ENCODE measurements at places on chromosomes 4 and X. TPM values are rescaled to one million over a fixed set of nuclear protein-coding genes. Genes with fewer than 3 reads are reported as not detected.

ENPP6 gene
- not detected for total RNA-seq

DNA sequence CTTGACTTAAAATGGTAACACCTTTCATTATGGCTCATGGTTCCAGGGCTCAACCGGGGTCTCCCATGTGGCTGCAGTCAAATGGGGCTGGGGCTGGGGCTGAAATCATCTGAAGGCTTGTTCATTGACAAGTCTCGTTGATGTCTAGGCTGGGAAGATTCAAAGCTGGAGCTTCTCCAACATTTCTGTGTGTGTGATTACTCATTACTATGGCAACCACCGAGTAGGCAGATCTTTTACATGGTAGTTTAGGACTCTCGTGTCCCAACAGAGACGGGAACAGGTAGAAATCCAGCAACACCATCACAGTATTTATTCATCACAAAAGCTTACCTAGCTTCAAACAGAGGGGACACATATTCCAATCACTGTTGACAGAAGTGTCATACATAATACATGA is 7.8 kb downstream of the YTHDC1 start:
- H3K4me1 ChIP-seq = peaks cover 7% of the 10 kb centered on the region
- H3K4me3 ChIP-seq = no peak overlapping the region
- H3K27me3 ChIP-seq = no peaks in the 10 kb centered on the region

GRCh38 chr4:31538877-31539276 is 818.7 kb downstream of the PCDH7 start:
- H3K27me3 ChIP-seq = no peaks in the 10 kb centered on the region
- H3K4me1 ChIP-seq = no peaks in the 10 kb centered on the region
- DNase-seq = no peak
- no peaks in the 10 kb centered on the region for H3K36me3 ChIP-seq

KDR gene
- 2.5 TPM for total RNA-seq

GRCh38 chr4:66943112-66943511 is 602.2 kb downstream of the CENPC start:
- H3K27ac ChIP-seq = no peak overlapping the region
- no peak overlapping the region for H3K4me3 ChIP-seq
- no peaks in the 10 kb centered on the region for H3K27me3 ChIP-seq
- no peaks in the 10 kb centered on the region for H3K36me3 ChIP-seq
- H3K4me1 ChIP-seq = no peaks in the 10 kb centered on the region
- no peak for DNase-seq

GRCh38 chrX:9062641-9063040 is 28.7 kb upstream of the FAM9B start:
- no peaks in the 10 kb centered on the region for H3K27me3 ChIP-seq
- no peak overlapping the region for H3K4me3 ChIP-seq
- H3K36me3 ChIP-seq = no peaks in the 10 kb centered on the region
- no peak overlapping the region for H3K27ac ChIP-seq

MAGED4B gene
- 150 TPM for total RNA-seq

DNA sequence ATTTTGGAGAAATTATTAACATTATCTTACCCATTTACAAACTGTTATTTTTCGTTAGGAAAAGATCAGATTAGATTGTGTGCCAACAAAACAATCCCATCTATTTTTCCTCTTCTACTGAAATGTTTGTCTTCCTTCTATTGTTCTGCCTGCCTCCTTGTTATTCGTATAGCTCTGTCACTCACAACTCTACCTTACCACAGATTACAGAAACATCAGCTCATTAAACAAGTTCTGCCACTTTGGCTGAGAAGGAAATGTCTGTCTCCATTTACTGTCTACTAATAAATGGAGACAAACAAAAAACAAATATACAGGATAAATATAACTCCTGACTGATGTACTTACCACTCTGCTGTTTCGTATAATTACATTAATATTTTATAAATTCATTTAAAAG is 211.4 kb downstream of the ENOX2 start:
- no peak overlapping the region for H3K27ac ChIP-seq
- H3K4me3 ChIP-seq = no peak overlapping the region
- H3K27me3 ChIP-seq = no peaks in the 10 kb centered on the region
- DNase-seq = no peak
- no peaks in the 10 kb centered on the region for H3K4me1 ChIP-seq

DNA sequence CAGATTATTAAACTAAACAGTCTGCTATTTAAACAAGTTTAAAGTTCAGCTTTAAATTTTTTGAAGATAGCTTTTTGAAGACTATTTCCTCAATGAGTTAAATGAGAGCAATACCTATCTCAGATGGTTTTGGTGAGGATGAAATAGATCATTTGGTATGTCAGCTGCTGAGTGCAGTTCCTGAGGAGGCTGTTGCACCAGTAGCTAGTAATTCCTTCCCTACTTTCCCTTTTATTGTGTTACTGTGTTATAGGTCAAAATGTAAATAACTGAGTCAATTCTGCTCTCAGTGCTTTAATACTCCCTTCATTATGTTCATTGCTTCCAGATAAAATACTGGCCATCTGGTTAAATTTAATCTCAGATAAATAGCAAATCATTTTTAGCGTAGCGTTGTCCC is 48.6 kb downstream of the BMPR1B start:
- no peak overlapping the region for H3K4me3 ChIP-seq
- H3K36me3 ChIP-seq = no peaks in the 10 kb centered on the region
- H3K27me3 ChIP-seq = no peaks in the 10 kb centered on the region

GRCh38 chr4:186726426-186727168 is 2.9 kb upstream of the FAT1 start:
- H3K4me1 ChIP-seq = peaks cover 21% of the 10 kb centered on the region
- peak overlapping the region; percentile 100 for H3K4me3 ChIP-seq
- H3K27ac ChIP-seq = peak overlapping the region; percentile 97
- H3K36me3 ChIP-seq = no peaks in the 10 kb centered on the region
- DNase-seq = peak; percentile 71

DNA sequence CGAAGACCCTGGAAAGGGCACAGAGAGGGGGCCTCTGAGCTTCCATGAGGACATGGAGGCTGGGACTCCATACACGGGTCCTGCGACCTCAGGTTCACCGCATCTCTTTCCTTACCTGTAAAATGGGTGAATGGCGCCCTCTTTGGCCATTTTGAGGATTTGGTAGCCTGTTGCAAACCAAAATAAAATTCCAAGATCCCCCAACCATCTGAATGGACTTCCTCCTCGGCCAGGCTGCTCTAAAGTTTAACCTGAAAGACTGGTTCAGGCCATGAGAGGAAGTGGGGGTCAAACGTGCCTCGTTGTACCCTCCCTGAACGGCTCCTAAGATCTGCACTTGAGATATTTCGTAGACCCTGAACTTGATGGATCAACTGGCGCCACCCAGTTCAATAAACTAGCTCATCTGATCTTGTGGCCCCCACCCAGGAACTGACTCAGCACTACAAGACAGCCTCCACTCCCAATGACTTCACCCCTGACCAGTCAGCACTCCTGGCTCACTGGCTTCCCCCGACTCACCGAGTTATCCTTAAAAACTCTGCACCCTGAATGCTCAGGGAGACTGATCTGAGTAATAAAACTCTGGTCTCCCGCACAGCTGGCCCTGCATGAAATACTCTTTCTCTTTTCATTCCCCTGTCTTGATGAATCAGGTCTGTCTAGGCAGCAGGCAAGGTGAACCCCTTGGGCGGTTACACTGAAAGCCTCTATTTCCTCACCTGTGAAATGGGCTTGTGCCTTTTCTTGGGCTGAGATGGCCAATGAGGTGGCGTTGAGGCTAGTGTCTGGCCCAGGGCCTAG is 32.9 kb upstream of the GPR78 start:
- peak overlapping the region; percentile 4 for H3K27ac ChIP-seq
- peak; percentile 57 for DNase-seq
- no peak overlapping the region for H3K4me3 ChIP-seq

EGF gene
- 25.1 TPM for total RNA-seq

Measured in astrocyte (in vitro differentiated cells and primary cell).